ENCODE measurements at places on chromosomes 5 and 9.

GRCh38 chr5:89934069-89934468 lies 475.5 kb downstream of the CETN3 start:
- no peak for DNase-seq

- no peak for DNase-seq
Observed at GRCh38 chr9:75695921-75696320, 194.6 kb upstream of the PCSK5 start.

DNA sequence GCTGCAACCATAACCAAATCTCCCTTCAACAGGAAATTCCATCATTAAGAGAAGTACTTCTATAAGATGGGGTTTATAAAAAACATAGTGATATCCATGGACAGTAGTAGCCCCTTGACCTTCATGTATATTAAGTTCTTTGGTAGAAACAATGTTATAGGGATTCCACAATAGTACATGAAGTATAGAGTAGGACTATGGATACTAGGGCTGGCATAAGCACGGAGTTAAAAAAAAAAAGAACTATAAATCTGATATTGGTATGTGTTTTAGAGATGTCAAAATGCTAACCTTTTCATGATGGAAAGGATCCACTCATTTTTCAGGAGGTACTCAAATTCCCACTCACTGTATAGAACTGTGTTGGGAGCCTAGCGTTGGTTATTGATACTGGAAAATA lies 337.6 kb downstream of the FGF10 start:
- DNase-seq, result no peak

DNA sequence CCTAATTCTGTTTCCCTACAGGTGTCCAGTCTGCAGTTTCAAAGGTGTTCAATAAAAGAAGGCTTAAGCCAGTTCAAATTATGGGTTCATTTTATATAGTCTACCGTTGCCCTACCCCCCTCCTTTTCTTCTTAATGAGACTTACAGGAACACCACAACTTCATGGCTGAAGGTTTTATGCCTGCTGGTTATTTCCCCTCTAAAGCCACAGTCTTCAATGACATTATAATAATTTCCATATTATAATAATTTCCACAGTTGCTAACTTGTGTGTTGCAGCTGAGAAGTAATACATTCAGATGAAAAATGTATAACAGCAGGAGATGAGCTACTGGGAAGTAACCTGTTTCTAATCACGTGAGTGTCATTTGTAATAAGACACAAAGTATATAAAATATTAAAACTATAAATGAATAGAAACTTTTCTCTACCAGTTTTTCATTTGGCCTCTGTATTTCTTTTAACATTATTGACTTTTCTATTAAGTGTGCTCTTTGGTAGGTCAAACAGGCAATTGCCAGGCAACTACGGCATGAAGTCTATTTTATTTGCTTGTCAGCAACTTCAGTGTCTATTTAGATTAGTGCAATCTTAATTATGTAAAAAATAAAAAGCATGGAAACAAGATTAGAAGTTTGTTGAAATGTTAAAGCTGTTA lies 120.5 kb upstream of the HMHB1 start:
- DNase-seq, result no peak

- DNase-seq, result no peak
Observed at GRCh38 chr9:81591791-81592190, 97.6 kb downstream of the TLE1 start.

GRCh38 chr5:153780876-153781705 lies 257.6 kb downstream of the FAM114A2 start:
- DNase-seq, result no peak

DNA sequence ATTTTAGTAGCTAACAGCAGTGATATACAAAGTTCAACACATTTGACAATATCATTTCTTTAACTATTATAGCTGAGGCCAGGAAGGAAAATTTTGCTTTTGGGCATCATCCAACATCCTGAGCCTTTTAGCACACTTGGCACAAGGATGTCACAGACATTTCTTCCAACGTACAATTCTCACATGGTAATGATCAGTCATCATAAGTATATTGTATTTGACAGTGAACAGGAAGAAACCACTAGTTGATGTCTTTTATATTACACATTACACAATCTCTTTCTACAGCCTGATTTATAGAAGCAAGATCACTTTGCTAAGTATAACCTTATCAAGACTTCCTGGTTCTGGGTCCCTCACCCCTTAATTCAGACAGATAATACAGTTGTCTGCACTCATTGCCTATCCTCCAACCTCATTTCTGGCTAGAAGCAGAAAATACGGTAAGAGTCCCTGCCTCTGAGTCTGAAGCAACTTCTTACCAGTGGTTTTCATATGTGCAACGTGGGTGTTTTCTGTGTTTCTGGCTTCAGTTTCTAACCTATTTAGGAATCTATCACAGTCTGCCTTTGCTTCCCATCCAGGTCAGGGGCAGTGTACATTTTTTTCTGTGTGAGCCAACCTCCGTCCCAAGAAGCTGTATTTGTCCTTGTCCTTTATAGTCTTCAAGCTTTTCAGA lies 167.8 kb downstream of the PAM start:
- DNase-seq, result no peak

GRCh38 chr5:88518131-88519016 lies 249.7 kb upstream of the TMEM161B start:
- DNase-seq, result no peak

GRCh38 chr9:34513567-34514214 lies 9.1 kb downstream of the ENHO start:
- DNase-seq, result no peak

- no peak for DNase-seq
Observed at GRCh38 chr9:69444791-69445190, 119.8 kb downstream of the ENTREP1 start.

DNA sequence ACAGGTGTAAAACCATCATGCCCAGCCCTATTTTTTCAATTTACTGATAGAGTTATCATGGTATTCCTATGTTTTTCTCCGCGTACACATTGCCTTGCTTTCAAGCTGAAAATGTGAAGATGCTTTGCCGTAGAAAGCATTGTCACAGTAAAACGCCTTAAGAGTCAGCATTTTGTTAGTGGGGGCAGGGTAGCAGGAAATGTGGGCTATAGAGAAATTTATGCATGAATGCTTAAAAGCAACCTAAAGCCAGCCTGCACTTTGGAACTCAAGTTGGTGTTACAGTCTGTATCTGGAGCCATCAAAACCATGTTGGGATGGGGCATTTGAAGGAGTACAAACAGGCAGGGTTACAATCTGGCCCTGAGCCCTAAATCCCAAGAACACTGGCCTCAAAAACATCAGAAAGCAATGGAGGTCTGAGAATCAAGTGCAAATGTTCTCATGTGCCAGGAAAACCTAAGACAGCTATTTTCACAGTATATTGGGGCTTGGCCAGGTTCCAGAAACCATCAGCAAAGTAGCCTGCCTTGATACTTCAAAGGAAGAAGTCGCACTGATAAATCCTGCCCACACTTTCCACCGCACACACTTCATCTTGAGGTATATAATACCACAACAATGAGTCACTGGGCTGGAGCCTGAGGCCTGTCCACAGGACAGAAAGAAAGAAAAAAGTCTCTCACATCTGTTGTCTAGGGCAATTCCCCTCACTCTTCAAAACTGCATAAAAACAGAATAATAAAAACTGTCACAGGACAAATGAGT lies 313.8 kb downstream of the ENC1 start:
- peak; percentile 6 for DNase-seq

GRCh38 chr9:117304549-117304948 lies 110.3 kb downstream of the ASTN2 start:
- DNase-seq, result no peak

GRCh38 chr9:135992486-135993408 lies 31.6 kb upstream of the UBAC1 start:
- no peak for DNase-seq
